ENCODE measurements at places on chromosomes 3 and 15.

DNA sequence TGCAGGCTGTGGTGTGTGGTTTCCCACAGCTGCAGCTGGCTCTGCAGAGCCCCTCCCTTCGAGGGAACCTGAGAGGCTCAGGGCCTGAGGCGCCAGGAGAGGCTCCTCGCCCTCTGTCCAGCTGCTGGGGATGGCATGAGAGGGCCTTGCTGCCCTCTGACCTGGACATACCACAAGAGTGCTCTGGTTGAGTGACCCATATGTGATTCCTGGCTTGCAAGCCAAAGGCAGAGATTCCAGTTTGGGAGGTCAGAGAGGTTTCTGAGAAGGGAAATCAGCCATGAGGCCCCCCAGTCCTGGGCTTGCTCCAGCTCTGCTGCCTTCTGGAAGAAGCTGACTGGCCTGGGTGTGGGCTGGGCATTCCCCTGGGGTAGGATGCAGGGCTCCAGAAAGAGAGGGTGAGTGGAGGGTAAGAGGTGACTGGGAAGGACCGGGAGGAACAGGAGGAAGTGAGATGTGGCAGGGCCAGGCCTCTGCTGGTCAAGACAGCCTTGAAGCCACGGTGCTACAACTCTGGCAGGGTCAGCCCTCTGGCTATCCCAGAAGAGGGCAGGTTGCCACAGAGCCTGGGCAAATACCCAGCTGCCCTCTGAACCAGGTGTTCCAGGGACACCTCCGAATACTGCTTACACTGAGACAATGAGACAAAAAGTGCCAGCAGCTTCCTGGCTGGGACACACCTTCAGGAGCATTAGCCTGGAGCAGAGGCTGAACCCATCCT lies 16.0 kb upstream of the SRP14 start:
- DNase-seq = no peak

DNA sequence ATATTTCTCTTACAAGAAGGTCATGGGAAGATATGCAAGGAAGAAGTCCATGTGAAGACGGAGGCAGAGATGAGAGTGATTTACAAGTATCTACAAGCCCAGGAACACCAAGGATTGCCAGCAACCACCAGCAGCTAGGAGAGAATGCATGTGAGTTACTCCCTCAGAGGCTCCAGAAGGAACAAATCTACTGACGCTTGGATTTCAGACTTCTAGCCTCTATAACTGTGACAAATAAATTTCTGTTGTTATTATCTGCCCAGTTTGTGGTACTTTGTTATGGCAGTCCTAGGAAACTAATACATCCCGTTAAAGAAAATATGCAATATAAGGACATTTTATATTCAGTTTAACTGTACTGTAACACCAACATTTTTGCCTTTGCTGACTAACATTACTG lies 283.9 kb downstream of the BCHE start:
- no peak for DNase-seq

GRCh38 chr15:68602459-68603215 lies 23.8 kb downstream of the CORO2B start:
- no peak for DNase-seq

DNA sequence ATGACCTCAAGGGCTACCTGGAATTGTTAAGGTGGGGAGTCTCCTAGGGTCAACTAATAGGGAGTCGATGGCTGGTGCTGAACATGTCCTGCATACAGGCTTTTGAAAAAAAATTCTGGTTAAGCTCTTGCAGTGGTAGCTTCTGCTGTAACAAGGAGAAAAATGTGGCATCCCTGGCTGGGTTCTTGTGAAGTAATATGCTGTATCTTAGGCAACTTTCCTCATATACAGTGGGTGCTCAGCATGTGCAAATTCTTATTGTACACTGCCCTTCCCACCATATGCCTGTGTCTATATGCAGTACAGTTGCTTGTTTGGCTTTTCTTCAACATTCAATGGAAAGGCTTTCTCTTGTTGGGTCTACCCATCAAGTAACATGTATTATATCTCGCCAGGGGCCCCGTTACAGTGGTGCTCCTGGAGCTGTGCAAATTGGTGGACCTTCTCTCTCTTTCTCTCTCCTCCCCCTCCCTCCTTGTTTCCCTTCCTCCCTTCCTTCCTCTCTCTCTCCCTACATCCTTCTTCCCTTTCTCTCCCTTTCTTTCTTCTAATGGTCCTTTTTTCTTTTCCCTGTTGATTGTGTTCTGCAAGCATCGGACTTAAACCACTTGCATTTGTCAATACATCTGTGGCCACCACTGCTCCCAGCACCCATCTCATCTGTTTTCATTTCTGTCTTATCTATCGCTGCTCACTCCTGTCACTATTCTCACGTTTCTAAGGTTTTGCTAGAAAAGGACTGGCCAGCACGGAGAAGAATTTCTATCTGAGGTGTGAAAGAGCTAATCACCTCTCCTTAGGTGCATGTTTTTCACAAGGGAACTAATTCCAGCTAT lies 35.2 kb downstream of the TGFBR2 start:
- no peak for DNase-seq

DNA sequence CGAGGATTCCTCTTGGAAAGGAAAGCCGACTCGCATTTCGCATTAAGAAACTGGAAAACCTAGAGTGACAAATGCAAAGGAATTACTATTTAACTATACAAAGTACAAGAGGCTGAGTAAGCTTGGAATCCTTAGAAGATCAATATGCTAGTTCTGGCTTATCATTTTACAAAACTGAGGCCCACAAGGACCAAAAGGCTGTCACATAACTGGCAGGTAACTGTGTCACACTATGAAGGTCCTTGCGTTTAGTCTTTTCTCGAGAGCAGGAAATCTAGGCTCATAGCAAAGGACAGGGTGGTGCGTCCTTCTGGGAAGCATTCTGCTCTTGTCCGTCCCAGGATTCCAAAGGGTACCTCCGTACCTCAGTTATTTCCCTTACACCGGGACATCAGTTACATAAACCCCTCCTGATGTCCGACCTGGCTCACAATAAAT lies 629 bp downstream of the RPL24 start:
- no peak for DNase-seq
